ENCODE measurements at places on chromosomes 5 and 9.

GRCh38 chr5:14339468-14339867, 196.3 kb downstream of the TRIO start:
- no peak for DNase-seq

DNA sequence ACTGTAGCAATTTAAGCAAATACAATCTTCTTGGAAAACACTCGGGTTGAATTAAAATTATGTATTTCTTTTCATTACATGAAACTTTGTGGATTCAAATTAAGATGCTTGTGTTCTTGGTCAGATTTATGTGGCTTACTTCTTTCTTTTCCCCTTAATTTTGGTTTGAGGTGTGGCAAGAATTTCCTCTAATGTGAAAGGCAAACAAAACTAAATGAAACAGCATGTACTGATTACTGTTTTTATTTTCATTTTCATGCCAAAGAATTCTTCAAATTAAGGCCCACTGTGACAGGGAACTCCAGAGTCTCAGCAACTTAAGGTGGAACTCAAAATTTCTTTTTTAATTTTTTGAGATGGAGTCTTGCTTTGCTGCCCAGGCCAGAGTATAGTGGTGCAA, at the start of gene OMD:
Gene OMD (minus strand): TSS at position 132 of the 400 bp plus-strand sequence. CDS start 6,913 bp downstream, outside the sequence.
- no peak for DNase-seq

DNA sequence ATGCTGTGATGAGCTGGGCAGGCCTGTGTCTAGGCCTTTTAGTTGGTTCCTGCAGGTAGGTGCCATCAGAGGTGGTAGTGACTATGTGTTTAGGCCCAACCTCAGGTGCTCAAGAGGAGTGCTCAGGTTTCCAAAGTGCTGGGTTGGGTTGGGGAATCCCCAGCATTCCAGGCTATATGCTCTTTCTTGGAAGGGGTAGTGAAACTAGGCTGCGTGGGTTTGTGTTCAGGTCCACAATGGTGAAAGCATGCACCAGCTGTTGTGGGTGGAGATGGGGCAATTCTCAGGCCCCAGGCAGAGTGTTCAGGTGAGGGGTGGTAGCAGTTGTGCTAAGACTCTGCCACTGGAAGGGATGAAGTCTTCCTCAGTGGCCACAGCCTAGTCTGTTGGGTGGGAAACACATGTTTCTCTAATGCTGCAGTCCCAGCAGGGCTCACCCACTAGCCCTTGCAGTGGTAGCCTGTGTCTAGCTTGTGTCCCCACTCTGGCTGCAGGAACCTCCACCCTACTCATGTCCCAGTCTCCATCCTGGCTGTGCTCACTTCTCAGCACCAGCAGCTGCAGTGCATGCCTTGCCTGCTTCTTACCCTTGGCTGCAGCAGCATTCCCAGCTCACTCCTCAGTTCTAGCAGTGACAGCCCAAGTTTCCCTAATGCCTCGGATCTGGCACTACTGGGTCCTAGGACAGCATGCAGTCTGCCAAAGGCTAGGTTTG, 78.9 kb downstream of the FAM170A start:
- no peak for DNase-seq

DNA sequence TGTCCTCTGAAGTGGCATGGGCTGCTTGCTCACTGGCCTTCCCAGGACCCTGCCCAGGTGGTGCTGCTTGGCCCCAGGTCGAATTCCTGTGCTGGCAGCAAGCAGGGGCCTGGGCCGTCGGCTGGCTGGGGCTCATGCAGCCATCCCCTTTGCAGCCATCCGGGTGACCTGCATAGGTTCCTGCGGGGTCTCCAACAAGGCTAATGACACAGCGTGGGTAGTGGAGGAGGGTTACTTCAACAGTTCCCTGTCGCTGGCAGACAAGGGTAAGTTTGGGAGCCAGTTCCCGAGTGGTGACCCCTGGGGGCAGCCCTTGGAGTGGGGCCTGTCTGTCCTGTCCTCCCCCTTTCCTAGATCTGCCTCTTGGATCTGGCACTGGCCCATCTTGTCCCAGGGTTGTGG, 6.1 kb upstream of the EHMT1 start:
- DNase-seq: no peak

GRCh38 chr9:93911801-93912554, 43.2 kb downstream of the BARX1 start:
- no peak for DNase-seq

DNA sequence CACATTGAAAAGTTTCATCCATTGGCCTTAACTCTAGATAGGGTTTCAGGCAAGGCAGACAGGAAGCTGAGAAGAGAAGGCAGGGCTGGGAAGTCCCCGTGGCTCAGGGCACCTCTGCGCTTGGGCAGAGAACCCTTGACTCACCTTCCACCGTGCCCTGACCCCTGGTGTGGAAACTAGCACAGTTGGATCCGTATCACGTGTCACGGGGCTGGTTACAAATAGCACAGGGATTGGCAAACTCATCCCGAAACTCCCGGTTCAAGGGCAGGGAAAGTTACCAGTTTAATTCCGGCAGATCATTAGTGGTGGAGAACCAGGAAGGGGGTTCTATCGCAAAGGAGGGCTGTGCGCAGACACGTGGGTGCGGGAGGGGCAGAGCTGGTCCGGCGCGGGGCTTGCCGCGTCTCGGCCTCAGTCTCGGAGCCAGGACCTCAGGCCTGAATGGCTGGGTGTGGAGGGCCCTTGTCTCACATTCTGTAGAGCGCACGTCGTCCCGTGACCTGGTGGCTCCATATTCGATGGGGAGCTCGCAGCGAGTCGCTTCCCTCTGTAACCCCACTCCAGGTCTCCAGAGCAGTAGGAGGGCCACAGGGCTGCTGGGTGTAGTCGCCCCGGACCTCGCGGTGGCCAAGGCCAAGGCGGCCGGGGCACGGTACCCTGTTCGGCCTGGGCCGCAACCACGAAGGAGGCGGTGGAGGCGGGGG, 771 bp upstream of the TMEM171 start:
- DNase-seq: no peak

DNA sequence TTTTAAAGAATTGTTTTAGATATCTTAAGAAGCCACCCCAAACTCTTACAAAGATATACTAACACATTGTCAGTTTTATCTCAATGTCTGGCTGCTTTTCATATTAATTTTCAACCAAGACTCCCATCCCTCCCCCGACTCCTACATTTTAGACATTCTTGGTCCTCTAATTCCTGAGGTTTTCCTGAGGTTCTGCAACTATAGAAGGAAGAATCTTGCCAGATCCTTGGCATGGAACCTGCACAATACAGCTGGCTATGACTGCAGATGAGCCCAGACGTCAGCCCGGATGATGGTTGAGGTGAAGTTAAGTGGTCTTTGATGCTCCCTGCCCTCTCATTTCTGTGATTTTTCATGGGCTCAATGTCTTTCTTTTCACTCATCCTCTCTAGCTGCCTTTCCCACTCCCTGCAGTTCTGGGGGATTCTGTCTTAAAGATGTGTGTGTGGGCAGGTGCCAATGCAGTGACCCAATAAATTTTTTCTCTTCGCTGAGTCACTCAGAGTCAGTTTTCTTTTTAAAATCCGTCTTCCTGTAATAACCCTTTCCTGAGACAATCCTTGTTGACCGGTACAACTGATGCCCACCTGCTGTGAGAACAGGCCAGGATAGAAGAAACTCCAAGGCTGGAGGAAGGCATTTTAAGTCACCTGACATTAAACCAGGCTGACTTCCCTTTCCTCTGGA, 237.8 kb upstream of the GAS1 start:
- no peak for DNase-seq

DNA sequence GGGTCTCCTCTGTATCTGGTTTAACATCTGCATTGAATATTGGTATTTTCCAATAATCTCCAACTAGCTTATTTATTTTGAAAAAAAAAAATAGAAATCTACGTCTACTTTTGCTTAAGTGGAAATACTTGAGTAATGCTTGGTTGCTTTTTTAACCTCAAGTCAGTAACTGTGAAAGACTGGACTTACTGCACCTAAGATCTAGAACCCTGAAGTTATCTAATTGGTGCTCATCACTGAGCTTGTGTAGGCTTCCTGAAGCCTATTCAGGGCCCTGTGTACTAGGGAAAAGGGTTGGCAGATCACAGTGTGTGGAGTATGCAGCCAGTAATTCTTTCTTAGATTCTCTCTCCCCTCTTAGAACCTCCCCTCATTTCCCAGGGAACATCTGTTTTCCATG, 16.2 kb downstream of the SLC1A1 start:
- DNase-seq: no peak

DNA sequence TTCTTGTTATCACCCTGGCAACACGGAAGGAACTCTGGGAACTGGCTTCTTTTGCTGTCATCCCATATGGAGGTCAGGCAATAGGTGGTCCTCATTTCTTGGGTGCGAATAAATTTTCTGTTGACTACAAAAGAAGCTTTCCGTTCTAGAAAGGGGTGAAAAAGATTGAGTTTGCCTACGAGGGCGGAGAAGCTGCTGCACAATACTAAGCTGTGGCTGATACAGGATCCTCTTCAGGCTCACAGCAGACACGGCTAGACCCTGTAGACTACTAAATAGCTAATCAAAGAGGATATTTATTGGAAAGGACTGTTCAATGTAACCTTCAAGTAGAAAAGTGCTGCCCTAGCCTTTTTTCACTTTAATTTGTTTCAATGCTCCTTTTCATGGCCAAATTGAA, 58.1 kb downstream of the TJP2 start:
- DNase-seq: no peak

GRCh38 chr9:794386-794785, 47.1 kb upstream of the DMRT1 start:
- DNase-seq: no peak

DNA sequence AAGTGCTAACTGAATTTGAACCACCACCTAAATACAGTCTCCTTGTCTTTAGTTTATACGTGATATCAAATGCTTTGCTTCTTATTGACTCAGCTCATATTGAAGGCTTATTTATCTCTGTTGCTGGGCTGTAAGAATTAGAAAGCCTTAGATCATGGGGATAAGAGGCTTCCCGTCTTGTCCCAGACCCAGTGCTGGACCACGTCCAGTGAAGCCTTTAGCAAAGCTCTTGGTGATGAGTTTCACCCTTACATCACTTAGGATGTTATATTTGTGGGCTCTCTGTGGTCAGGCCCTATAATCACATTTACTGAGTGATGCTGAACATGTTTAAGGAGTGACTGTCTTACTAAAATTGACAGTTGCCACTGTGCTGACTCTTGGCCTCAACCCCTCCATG, 11.2 kb downstream of the FAM240B start:
- DNase-seq: no peak

DNA sequence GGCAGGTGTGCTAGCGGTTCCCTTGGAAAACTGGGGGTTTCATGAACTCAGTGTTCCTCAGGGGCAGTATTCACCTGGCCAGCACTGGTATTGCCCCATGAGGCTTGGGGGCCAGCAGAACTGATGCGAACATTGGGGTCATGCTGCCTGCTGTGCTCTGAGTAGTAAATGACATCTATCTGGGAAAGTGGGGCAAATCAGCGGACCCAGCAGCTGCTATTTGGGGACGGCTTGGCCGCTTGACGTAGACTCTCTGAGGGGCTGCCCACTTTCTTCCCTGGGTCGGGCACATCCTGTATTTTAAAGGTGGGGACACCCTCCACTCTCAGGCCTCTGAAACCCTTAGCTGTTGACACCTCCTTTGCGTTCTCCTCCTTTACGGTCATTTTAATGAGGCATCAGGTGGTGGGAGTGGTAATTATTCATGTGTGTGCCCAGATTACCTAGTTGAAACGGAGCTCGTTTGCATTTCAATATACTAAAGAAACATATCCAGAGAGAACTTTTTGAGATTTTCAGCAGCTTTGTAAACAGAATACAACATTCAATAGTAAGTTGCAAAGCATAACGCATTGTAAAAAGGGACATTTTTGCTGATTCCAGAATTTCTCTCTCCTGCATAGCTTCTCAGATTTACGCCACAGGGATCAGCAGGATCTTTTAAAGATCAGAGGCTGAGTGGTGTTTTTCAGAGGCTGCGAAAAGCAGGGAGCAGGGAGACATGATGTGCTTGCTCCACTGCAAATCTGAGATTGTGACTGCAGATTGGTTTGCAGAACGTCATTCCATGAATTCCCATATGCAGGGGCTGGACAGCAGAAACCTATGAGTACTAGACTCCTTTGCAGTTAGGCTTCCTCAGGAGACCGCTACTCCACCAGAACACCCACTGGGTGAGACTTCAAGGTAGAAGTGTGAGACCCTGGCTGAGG, 56.8 kb upstream of the ZFR start:
- no peak for DNase-seq

DNA sequence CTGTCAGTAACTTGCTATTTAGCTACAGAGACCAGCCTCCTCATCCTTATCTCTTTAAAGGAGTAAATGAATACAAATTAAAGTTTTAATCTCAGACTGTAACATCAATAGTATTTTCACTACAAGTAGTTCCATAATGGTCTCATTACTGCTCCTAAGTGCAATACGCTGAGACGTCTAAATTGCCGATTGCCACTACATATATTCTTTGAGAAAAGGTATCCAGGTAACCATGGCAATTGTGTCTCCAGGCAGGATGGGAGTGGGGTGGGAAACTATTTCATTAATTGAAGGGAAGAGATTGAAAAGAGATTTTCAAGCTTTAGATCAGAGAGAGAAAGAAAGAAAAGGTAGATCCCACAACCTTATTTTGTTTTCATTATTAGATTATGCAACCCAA, 65.5 kb upstream of the PPP2R2B start:
- no peak for DNase-seq

- no peak for DNase-seq
Measured at GRCh38 chr5:149417711-149418368, 38.7 kb upstream of the IL17B start.

GRCh38 chr5:149549461-149550267, 1.6 kb downstream of the CSNK1A1 start:
- peak; percentile 15 for DNase-seq

GRCh38 chr5:1227667-1228066, 2.5 kb downstream of the SLC6A18 start:
- DNase-seq: no peak

- no peak for DNase-seq
Measured at GRCh38 chr5:7856855-7857254, 5.9 kb upstream of the CFAP90 start.

- no peak for DNase-seq
Measured at GRCh38 chr5:168637793-168638192, 58.6 kb upstream of the PANK3 start.

DNA sequence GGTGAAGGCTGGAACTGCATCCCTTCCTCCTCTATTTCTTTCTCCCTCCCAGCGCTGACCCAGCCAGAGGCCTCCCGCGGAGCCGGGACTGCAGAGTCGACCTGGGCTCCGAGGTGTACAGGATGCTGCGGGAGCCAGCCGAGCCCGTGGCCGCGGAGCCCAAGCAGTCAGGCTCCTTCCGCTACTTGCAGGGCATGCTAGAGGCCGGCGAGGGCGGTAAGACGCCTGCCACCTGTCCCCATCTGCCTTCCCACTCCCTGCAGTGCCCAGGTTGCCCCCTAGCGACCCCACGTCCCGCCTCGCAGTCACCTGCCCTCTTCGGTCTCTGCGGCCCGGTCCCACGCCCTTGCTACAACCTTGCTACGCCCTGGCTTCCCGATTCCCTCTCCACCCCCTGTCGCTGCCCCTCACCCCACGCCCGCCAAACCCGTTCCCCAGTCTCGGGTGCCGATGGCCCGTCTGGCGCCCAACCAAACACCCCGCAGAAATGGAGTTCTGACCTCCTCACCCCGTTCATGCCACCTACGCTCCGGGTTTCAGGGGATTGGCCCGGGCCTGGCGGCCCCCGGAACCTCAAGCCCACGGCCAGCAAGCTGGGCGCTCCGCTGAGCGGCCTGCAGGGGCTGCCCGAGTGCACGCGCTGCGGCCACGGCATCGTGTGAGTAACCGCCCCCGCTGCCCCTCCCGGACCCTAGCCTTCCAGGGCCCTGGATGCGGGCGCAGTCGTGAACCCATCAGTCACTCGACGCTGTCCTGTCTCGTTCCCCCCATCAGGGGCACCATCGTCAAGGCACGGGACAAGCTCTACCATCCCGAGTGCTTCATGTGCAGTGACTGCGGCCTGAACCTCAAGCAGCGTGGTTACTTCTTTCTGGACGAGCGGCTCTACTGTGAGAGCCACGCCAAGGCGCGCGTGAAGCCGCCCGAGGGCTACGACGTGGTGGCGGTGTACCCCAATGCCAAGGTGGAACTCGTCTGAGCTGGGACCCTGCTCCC, 14.1 kb downstream of the PDLIM4 start:
- no peak for DNase-seq

Measured in effector memory CD8-positive, alpha-beta T cell (primary cell).